Muscle of back (tissue), 13 donors: ENCODE measurements at places on chromosomes 5 and 9. TPM values are rescaled to one million over a fixed set of nuclear protein-coding genes. Genes with fewer than 3 reads are reported as not detected.

The FOXD4 gene
- polyA plus RNA-seq = 1.2 TPM

The CTNND2 gene
- polyA plus RNA-seq = 1.3 TPM

The ARHGEF37 gene
- 3.5 TPM for polyA plus RNA-seq

The TSPAN17 gene
- 26.2 TPM for polyA plus RNA-seq

The CTSL gene
- polyA plus RNA-seq = 40.7 TPM

The GPR151 gene
- not detected for polyA plus RNA-seq
